Bone marrow (tissue), 2 donors: ENCODE measurements at places on chromosomes 6 and 20.

- no peak for DNase-seq
Measured at GRCh38 chr6:5670381-5670780, 336.3 kb downstream of the NRN1 start.

- no peak for DNase-seq
Measured at GRCh38 chr20:43804781-43805180, 78.0 kb upstream of the GTSF1L start.

DNA sequence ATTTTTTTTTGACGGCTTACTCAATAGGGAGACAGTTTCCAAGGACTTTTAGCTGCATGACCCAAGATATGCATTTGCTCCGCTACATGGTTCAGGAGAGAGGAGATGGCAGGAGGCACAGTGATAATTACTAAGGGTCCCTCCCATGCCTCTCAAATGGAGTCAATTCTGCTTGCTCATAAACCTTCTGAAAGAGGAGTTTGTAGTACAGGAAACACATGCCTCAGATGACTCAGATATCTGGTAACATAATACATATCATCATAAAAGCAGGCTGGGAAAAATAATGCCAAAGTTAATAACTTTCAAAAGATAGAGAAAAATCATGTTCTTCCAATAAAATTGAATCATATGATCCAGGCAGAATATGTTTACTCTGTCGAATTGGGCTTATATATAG, 97.6 kb upstream of the DEFB112 start:
- DNase-seq = no peak

DNA sequence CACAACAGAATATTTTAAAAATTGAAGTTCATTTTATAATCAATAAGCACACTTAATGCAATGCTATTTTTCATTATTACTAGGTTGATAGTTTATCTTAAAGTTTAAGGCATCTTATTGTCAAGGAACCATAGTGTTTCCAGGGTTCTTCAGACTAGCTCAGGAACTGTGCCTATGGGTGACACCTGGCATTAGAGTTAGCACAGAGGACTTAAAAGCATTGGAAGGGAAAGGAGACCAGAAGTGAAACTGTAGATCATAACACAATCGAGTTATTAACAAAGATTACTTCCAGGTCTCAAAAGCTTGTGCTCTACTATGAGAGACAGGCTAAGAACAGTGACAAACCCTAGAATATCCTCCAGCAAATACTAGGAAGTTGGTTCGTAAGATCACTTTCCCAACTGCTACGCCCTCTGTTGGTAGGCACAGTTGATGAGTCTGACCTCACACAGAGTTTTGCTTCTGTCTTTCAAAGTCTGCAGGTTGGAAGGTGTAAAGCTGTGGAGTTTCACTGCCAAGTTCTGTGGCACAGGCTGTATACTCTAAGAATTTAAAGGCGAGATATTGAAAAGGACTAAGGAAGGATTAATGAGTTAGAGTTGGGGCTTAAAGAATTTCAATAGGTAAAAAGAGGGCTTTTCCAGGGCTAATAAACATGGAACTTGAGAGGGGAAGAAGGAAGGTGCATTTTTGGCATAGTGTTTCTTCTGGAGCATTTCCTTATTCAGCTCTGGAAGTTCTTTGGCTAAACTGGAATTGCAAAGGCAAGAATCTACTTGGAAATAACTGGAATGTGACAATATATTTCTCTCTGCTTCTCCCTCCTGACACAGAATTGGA, 531.3 kb upstream of the JAG1 start:
- peak; percentile 74 for DNase-seq

- DNase-seq = no peak
Measured at GRCh38 chr6:20487669-20488375, 46.4 kb upstream of the CDKAL1 start.

- no peak for DNase-seq
Measured at GRCh38 chr20:50058662-50059402, 54.1 kb downstream of the UBE2V1 start.

DNA sequence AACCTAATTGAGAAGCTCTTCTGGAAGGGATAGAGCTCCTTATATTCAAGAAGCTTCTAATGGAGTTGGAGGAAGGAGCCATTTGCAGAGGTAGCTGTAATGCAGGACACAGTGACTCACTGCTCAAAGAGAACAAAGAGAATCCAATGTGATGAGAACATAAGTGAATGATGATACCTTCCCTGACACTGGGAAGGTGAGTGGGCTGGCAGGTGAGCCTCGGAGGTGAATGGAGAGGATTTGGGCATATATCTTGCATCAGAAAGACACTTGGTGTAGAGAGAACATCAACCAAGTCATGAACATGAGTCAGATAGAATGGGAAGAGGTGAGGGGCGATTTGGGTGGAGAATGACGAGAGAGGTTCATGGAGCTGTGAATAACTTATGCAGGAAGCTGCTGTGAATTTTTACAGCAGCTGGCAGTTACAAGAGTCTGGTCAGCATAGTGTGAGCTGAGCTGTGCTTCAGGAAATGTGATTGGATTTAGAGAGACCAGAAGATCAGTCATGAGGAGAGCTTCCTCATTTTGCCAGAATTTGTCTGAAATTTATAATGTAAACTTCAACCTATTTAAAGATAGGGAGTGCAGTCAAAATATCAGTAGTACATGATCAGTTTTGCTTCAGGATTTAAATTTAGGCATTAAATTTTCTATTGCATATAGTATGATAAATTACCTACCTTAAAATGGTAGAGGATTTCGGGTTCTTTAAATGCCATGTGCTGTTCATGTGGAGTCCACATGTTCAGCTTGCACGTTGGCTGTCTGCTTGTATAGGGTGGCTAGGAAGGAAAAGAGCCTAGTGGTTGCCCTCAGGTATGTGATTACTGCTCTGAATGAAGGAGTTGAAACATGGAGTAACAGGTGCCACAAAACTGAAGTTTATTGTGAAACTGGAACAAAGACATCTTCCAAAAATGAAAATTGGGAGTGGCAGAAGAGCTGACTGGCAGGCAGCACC, 59.2 kb upstream of the KIF25 start:
- no peak for DNase-seq

DNA sequence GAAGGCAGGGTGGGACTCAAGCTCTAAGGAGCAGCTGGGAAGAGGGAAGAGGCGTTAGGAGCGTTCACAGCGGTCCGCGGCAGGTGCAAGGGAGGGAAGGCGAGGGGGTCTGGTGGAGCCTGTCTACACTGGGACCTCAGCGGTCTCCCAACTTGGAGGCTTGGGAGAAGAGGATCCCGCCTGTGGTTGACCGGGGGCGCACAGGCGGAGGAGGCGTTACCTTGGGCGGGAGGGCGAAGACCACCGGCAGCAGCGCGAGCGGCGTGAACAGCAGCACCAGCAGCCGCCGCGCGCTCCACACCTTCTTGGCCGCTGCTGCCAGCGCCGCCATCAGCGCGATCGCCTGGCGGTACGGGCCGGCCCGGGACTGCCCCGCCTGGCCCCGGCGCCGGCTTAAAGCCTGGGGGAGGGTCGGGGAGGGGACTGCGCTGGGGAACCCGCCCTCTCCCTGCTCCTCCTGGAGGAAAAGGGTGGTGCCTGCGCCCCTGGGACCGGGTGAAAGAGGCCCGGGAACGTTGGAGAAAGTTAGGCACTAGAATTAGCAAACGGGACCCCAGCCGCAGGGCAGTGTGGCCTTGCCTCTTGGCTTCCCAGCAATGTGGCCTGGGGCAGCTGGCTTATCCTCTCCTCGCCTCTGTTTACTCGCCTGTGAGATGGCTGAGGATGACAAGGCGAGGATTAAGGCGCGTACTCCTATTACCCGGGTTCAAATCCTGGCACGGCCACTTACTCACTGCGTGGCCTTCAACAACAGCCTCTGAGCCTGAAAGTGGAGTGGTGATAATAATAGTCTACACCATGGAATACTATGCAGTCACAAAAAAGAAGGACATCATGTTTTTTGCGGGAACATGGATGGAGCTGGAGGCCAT, at the start of gene SLC13A3:
SLC13A3 (minus strand) TSS at position 369 of the 872 bp plus-strand sequence; CDS start at position 331, 38 bp downstream.
- DNase-seq = no peak

GRCh38 chr6:139472351-139473015, 98.0 kb upstream of the CITED2 start:
- no peak for DNase-seq
